Activated CD4-positive, alpha-beta T cell treated with anti-CD3 and anti-CD28 coated beads, Interleukin-2, Interleukin-6, amounts not matched to agents 100 ng/mL and 50 ng/mL, durations not matched to agents 16 hours and 8 hours (primary cell): ENCODE measurements at places on chromosomes 5 and 9.

GRCh38 chr9:121498487-121499176 lies 1.0 kb downstream of the GGTA1 start:
- DNase-seq = no peak

GRCh38 chr5:52799358-52799982 lies 11.8 kb downstream of the ITGA1 start:
- DNase-seq = peak; percentile 34

DNA sequence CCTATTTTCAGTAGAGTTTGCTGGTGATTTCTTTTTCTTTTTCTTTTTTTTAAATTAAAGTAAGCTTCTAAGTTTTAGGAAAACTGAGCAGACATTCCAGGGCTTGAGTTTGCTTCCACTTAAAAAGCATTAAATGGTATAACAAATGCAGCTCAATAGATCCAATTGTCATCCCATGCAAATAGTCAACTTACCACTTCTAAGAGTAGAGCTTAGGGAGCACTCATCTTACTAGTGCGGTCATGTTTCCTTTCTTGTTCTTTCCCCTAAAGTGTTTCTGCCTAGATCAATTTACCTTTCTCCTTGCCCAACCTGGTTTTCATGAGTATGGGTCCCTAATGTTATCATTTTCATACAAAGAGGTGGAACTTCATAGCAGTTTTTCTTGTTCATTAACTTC lies 13.0 kb upstream of the CEP120 start:
- DNase-seq = no peak

GRCh38 chr5:107526270-107526937 lies 144.3 kb downstream of the EFNA5 start:
- no peak for DNase-seq

DNA sequence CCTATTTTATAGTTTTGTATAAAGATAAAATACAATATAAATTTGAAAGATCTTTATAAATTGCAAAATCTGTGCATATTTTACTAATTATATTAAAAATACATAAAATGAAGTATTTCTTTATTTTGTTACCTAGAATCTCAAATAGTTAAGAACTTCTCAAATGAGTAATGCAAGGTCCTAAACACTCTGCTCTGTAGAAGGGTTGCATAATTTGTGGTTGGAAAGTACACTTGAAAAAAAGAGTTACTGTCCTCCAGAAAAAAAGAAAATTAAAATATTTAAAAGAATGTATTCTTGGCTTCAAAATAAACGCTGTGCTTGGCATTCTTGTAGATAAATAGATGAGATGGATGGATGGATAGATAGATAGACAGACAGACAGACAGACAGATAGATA lies 428.8 kb upstream of the CDH6 start:
- DNase-seq = no peak

DNA sequence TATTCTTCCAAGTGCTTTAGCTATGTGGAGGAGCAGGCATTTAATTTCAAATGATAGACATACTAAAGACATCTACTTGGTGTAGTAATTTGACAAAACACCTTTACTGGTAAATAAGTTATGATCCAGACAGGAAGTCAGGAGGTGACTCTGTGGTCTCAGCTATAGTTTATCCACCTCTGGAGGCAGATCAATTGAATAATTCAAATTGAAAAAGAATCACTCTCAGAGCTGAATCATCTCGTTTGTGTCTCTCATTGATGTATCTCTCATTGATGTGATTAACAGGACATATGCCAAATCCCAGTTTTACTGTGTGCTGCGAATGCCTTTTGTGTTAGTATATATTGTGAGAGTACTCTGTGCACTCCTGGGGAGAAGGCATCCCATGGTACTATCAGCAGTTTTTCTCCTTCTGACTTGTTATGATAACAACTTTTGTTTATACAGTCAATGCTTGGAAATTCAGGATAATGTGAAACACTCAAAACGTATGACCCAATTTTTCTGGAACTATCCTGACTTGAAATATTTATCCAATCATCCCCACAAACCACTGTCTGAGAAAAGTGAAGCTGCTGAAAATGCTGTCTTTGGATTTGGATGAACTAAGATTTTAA lies 48.5 kb upstream of the DAB2 start:
- no peak for DNase-seq

DNA sequence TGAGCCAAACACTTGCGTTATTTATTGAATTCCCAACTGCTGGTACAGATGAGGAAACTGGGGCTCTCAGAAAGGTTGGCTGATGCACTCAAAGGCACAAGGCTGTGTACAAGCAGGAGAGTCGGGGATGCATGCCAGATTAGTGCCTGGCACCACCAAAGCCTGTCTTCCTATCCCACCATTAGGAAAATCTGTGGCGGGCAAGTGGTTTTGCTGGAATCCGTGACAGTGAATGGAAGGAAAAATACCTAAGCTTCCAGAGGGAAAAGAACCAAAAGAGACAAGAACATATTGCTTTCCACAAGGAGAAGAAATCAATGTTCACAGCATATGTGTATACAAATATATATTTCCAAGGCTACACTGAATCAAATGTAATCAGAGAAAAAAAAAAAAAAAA lies 51.1 kb downstream of the PSMB7 start:
- no peak for DNase-seq

- DNase-seq = no peak
These were observed 83.7 kb upstream of the CLINT1 start for GRCh38 chr5:157942595-157942994.

GRCh38 chr5:51686622-51687021 lies 303.4 kb downstream of the ISL1 start:
- DNase-seq = no peak

DNA sequence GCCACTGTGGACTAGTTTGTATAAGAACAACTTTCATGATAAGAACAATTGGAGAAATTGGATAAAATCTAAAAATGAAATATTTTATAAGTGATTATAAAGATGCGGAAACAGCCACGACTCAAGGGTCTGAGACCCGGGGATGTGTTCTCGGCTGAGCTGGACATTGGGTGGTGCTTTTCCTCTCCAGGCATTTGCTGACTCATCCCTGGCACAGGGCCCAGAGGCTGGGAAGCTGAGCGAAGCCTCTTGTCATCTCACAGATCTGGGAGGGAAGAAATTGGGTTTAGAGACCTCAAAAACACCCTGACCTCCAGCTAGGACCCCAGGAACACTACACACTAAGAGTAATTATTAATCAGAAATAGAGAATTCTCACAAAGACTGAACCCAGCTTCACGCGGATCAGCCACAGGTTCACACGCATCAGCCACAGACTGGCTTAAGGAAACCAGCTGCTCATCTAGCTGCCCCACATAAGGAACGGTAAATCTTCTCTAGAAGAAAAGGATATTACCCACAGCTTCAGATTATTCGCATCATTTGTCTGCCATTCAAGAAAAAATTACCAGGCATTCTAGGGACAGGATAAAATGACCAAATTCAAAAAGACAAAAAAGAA lies 2.8 kb upstream of the OR2V1 start:
- DNase-seq = no peak

DNA sequence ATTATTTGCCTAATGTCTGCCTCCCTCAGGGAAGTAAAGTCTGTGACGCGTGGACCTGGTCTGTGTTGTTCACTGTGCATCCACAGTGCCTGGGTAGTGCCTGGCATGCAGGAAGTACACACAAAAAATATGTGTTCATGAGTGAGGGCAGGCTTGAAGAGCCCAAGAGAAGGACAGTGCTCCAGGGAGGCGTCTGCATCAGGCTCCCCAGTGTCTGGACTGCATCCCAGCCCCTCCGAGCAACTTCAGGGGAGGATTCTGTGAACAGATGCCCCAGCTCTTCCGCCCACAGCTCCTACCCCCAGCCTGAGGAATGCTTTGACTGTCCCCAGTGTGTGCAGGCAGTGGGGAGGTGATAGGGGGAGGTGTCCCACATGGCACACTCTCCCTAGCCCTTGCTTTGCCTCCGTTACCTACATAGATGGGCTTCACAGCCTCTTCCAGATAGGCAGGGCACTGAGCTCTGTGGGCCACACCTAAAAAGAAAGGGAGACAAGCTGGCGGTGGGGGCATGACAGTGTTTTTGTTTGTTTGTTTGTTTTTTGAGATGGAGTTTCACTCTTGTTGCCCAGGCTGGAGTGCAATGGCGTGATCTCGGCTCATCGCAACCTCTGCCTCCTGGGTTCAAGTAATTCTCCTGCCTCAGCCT lies 25.4 kb downstream of the IRF1 start:
- no peak for DNase-seq

- DNase-seq = peak; percentile 15
These were observed 127.7 kb downstream of the CPLANE1 start for GRCh38 chr5:37121465-37121864.

DNA sequence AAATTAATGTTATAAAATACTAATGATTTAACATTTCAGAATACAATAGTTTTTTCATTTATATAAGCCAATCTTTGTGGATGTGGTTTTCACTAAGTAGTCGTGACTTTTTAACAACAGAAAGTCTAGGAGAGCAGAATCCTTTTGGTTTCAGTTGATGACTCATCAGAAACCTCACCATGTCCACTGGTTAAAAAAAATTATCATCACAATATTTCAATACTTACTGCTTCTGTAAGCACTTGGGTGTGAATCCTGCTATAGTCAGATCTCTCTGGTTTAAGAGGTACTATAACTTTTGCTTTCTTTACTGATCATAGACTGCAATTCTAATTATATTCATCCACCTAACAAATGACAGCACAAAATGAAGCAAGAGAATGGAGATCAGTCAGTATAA lies 77.2 kb downstream of the MRPS30 start:
- DNase-seq = peak; percentile 44

DNA sequence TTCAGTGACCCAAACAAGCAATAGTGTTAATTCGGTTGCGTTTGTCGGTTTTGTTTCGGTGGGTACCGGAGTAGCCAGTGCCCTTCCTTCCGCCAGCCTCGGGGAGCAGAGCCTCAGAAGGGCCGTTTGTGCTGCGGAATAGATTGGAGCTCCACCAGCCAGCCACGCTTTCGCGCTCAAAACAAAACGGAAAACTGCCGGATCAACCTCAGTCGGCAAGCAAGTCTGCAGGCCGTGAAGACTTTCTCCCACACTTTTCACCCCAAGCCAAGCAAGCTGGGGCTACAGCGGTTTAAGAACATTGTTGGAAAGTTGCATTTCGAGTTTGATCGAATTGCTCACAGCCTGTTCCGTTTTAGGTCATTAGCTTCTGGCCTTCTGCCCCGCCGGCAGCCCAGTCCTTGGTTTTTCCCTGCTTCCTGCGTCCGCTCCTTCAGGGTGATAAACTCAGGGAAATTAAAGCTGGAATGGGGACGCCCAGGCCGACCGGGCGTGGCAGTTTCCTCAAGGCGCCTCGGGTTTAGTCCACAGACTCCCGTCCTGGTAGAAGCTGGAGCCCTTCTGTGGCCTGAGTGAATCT lies 803 bp upstream of the CCNO start:
- DNase-seq = no peak

DNA sequence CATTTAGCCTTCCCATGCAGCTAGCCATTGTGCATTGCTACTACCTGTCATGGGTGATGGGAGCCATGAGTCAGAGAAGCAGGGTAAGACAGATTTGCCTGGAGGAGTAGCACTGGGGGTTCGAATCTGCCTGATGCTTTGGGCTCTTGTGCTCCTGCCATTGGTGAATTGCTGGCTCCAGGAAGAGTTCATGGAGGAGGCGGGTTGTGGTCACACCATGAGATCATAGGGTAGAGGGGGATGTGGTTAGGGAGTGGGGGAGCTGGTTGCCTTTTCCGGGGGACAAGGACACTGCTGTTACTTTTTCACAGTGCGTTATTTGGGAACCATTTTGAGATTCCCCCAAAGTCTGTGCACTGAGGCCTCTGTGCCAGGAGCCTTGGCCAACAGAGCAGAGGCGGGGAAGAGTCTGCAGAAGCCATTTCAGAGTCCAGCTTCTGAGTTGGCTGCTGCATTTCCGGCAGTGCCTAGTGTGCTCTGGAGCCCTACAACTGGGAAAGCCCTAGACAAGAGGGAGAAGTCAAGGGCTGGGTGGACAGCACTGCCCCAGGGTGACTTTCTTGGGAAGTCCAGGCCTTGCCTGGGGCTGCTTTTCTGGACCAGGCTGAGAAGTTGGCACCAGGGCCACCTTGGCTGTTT lies 6.2 kb downstream of the ANGPTL2 start:
- DNase-seq = peak; percentile 22

DNA sequence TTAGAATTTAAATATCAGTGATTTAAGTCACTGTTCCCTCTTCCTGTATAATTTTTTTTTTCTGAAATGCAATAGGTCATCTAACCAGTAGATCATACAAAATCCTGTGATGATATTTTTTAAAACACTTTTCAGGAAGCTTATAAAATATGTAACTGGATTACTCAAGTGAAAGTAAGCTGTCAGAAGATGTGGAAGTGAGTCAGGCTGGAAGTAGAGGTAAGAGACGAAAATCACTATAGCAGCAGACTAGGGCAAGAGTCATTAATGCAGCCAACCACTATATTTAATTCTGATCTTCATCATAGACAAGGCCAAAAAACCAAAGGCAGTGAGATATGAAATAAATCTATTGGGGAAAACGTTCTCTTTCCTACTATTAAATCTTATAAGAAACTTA lies 65.7 kb upstream of the C6 start:
- DNase-seq = no peak

GRCh38 chr9:8856396-8857067 lies 1057.0 kb upstream of the DMAC1 start:
- DNase-seq = no peak

DNA sequence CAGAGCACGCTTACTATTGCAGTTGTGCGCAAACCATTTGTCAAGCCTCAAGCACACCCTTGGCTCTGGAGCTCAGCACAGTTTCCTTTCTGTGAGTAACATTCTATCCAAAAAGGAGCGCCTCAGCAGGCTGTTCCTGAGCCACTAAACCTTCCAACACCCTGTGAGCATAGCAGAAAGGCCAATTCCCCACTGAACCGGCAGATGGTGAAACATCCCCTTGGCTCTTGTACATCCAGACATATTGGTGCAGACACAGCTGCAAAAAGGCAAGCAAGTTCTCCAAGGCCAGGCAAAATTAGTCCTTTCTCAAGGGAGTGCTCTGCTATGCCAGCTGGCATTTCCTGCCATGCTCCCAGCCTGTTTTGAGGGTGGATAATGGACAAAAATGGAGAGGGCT lies 44.1 kb upstream of the CEMIP2 start:
- DNase-seq = no peak

DNA sequence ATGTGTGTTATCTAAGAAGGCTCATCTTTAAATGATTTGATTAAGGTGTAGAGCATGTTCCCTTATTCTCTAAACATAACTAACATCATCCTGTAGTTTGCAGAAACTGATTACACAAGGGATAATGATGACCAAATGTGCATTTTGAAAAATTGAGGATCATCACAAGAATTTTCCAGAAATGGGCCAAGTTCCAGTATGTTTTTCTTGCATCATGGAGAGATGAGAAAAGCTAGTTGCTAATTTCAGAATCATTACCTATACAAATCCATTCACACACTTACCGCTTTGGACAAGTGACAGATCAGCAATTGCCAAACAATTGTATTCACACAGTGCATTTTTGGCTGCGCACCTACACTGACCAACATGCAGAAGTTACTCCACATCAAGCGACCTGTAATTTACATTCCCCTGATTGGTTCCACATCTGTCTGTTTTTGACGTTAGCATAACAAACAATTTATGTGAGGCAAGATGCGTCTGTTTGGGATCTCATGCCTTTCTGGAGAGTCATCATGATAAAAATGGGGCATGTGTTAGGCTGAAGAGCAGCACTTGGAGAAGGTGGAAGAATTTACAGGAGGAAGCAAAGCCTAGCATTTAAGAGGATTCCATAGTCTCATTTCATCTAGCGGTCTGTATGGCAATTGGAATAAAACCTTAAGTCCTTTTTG lies 2.8 kb upstream of the BNC2 start:
- DNase-seq = no peak

- DNase-seq = no peak
These were observed 18.4 kb downstream of the NUDT2 start for GRCh38 chr9:34347800-34348158.
